ENCODE measurements at places on chromosomes 11 and 22. TPM values are rescaled to one million over a fixed set of nuclear protein-coding genes. Genes with fewer than 3 reads are reported as not detected.

- DNase-seq = no peak
These were observed 44.3 kb downstream of the LINC01488 start for GRCh38 chr11:69525516-69526452.

GRCh38 chr11:134838708-134839107 is 426.7 kb upstream of the B3GAT1 start:
- DNase-seq = no peak

DNA sequence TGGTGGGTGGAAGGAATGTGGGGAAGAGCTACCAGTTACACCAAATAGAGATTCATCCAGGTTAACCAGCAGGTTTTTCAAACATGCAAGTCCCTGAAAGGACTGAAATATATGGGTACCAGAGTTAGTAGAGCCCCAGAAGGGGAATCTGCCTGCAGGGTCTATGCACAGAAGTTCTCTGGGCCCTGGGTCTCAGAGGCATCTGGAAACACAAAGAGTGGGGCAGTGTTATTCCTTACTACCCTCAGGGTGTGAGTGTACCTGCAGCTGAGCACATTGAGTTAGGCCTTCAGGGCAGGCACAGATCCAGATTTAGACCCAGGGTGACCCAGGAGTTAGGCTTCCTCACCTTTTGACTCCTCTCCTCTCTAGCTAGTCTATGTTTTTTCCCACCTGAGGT is 43.9 kb upstream of the SWAP70 start:
- no peak for DNase-seq

DNA sequence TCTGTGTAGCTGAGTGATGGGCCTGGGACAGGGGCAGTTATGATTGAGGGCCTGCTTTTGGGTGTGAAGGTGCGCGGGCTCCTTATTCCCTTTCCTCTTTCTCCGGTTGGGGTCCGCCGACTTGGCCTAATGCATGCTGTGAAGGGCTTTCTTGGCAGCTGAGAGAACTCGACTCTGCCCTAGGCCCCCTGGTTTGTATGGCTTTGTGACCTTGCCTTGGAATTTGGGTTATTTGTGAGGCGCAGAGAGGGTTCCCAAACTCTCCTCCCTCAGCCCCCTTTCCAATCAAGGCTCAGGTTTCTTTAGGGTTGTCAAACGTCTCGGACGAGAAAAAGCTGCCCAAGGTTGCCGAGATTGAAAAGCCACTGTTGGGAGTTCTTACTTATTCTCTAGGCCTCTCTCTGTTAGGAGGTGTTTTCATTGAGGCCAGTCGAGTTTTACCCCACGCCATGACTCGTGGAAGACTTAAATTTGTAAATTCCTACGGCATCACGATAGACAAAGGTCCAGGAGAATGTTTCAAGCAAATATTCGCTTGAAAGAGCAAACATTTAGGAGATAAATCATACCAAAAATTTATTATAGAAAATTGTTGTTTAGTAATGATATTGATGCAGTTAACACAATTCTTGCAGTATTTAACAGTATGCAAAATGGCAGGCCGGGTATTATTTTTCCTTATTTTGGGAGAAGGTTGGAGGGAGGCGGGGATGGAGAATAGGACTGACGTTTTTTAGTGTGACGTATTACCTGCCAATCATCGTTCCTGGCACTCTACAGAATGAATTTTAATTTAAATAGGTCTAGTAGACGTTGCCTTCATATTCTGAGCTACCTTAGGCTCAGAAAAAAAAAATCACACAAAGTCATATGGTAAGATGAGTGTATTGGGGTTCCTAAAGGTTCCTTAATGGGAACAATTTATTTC is 689 bp downstream of the PDHX start:
- peak; percentile 26 for DNase-seq

TXN2 gene
- 125 TPM for polyA plus RNA-seq

ALX4 gene
- polyA plus RNA-seq = 0.16 TPM

GRCh38 chr22:31750365-31751284 is 693 bp upstream of the PRR14L start:
- DNase-seq = no peak

DNA sequence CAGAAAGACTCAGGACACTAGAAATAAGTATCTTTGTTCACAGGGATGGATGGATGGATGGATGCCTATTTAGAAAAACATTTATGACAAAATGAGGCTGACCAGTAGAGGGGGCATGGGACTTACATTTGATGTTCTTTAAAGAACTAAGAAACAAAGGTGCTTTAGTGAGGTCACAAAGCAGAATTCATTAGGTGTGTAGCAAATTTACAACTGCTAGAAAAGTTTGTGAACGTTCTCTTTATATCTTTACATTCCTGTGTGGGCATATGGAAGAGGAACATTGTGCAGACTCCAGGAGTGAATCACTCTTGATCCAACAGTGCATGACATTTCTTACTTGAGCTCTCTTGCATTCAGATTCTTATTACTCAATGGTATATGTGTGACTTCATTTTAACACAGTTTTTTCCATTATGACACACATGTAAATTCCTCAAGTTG is 15.8 kb upstream of the SIK2 start:
- DNase-seq = no peak

DNA sequence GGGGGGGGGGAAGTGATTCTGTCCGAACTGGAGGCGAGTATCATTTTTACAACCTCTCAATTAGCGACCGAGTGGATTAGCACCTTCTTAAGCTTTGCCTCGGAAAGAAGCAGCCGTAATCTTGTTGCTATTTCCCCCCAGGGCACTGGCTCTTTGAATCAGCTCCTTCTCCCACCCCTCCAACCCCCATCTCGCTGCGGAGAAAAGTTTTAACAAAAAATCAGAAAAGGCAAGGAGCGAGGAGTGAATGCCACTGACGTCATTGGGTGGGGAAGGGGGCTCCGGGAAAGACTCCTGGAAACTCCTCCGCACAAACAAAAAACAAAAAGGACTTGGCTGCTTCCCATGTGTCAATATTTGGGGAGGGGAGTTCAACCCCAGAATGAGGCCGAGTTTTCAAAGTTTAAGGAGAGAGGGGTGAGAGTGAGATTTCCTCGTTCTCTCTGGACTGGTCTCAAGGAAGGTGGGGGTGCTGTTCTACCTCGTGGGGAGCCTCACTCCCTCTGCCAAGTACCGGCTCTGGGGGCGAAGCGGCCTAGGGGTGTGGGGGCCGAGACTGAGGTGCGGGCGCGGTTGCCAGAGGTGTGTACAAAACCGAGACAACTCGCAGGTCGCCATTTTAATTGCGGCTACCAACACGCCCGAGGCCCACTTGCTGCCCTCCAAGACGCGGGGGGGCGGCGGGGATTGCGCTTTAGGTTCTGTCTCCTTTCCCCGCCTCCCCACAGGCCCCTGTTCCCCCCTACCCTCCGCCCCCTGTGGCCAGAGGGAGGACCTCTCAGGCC is 2.5 kb upstream of the PAX6 start:
- DNase-seq = no peak

- no peak for DNase-seq
These were observed 15.4 kb downstream of the MS4A13 start for GRCh38 chr11:60530454-60531100.

MPZL3 gene
- 4.6 TPM for polyA plus RNA-seq

GRCh38 chr11:35011389-35011788 is 95.0 kb downstream of the PDHX start:
- no peak for DNase-seq

DNA sequence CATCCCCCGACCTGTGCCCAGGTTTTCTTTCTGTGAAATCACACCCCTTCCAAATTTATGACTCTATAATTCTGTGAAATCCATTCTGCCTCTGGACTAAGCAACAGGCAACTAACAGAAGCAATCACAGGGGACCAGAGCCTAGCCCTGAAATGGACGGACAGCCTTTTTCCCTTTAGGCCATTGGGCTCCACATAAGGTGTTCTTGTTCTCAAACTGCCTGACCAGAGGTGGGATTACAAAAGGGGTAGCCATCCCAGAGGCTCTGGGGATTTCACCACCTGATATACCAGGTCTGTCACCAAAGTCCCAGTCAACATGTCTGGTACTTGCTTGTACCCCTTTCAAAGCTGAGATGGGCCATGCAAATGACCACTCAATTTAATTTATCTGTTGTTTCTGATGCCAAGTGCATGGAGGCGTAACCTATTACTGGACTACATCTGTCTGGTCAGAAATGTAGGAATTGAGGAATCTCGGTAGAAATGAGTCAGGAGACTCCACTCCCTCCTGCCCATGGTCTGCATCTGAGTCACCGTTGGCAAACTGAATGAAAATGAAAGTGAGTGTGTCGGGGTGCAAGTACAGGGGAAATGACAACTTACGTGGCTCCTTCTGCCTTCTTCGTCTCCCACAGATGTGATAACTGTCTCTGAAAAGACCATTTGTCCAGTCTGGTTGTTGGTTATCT is 10.2 kb downstream of the DKK3 start:
- no peak for DNase-seq

CATSPERZ gene
- not detected for polyA plus RNA-seq

GRCh38 chr11:113267493-113267892 is 46.9 kb upstream of the TTC12 start:
- DNase-seq = no peak

GRCh38 chr22:33030923-33031525 is 27.2 kb downstream of the SYN3 start:
- DNase-seq = no peak

VSTM5 gene
- polyA plus RNA-seq = 1.0 TPM

GRCh38 chr11:127458561-127458960 is 458.0 kb upstream of the KIRREL3 start:
- no peak for DNase-seq

GRCh38 chr11:75562836-75563484 is 907 bp downstream of the SERPINH1 start:
- no peak for DNase-seq

OR51I1 gene
- not detected for polyA plus RNA-seq

GRCh38 chr11:3720997-3721396 is 49.8 kb upstream of the CHRNA10 start:
- no peak for DNase-seq

GRCh38 chr11:60307507-60308195 is 19.4 kb upstream of the MS4A6E start:
- no peak for DNase-seq

DNA sequence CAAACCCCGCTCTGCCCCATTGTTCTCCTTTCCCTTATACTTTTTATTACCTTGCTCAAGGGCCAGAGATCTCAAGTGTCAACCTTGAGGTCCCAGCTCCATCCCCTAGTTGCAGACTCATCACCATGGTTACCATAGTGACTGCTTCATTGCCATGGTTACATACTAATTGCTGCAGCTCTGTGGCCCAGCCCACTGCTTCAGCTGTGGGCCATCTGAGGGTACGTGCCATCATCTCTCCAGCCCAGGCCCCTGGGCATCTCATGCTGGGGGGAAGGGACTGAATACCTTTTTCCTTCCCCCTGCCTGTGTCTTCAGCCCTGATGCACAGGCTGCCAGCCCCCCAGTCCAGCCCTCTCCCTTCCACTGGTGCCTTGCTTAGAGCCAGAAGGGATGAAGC is 22.2 kb downstream of the TREH start:
- DNase-seq = no peak

TRIM34 gene
- polyA plus RNA-seq = 12.6 TPM

GRCh38 chr11:105609341-105609781 is 512 bp upstream of the GRIA4 start:
- no peak for DNase-seq

OR5P2 gene
- not detected for polyA plus RNA-seq

DNA sequence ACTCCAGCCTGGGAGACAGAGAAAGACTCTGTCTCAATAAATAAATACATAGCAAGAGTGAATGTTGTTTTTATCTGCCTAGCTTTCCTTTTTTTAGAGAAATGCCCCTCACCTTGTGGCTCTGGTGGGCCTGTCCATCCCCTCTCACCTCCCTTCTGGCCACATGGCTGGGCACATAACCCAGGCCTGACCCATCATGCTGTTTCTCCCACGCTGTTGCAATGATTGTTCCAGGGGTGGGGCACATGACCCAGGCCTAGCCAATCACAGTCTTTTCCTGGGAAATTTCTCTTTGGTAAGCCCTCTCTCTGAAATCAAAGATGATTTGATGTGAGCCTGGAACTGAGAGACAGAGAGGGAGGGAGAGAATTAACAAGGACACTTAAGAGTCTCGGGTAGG is 5.5 kb upstream of the CYTH4 start:
- no peak for DNase-seq

DNA sequence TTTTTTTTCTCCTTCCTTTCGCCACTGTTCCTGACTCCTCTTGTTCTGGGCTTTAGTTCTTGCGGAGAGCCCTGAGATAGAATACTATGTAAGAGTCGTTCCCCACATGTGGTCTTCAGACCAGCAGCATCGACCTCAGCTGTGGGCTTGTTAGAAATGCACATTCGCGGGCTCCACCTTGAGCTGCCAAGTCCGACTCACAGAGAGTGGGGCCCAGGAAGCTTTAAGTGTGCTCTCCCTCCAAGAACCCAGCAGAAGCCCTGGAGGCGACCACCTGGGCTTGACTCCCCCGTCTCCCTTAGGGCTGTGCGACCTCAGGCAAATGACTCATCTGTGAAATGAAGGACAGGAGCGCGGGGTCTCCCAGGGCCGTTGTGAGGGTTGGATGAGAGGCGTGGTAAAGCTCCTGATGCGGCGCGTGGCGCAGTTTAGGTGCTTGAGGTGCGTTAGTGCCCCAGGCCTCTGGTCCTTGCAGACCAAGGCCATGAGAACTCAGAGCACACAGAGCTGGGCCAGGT is 18.8 kb downstream of the SAMM50 start:
- no peak for DNase-seq

- no peak for DNase-seq
These were observed 127.8 kb upstream of the PLET1 start for GRCh38 chr11:112388496-112388895.

- DNase-seq = no peak
These were observed 93.8 kb upstream of the FGF3 start for GRCh38 chr11:69912911-69913451.

MRGPRD gene
- not detected for polyA plus RNA-seq

DNA sequence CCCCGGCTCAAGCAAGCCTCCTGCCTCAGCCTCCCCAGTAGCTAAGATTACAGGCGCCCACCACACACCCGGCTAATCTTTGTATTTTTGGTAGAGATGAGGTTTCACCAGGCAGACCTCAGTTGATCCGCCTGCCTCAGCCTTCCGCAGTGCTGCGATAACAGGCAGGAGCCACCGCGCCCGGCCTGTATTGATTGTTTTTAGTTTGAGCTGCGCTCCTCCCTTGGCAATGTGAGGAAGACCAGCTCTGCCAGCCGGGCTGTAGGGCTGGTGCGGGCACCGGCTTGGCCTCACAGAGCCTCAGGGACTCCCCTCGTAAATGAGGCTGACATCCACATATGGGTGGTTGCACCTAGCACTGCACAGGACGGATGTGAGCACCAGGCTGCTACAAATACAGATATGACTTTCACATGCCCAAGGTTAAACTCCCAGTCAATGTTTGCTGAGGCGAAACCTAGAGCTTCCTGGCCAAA is 7.5 kb upstream of the SLC2A11 start:
- DNase-seq = no peak
